AG20443 (cell line): ENCODE measurements at places on chromosomes 5 and 9.

DNA sequence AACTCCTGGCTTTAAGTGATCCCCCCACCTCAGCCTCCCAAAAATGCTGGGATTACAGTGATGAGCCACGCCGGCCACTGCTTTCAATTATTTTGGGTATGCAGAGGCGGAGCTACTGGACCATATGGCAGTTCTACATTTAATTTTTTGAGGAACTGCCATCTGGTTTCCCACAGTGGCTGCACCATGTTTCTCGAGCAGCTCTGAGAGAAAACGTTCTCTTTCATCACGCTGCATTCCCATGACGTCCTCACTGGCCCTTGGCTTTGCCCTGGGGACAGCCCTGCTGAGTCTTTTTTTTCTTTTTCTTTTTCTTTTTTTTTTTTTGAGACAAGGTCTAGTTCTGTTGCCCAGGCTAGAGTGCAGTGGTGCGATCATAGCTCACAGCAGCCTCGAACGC is 35.5 kb upstream of the GRHPR start:
- DNase-seq: no peak

DNA sequence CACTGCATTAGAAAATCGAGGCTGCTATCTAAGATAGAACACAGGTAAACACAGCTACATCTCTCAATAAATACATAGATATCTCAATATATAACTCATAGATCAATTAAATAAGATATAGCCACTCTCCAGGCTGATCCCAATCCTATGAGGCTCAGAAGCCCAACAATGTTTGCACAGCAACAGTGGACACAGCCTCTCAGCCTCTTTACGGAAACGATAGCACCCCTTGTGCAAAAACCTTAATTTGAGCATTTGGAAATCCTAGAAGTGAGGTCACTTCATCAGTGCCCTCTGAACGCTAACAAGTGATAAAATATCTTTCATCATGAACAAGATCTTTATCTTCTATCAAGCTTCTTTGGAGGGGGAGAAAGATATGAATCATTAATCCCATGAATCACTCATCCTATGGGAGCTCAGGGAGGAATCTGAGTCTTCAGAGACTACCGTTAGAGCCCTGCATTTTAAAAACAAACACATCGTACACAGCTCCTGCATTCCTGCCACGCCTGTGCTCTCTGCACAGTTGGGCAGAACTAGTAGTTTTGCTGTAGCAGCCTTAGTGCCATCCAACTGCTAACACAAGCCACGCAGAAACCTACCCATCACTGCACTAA is 71.4 kb downstream of the MED27 start:
- peak; percentile 30 for DNase-seq

GRCh38 chr5:85512896-85513295 is 1104.8 kb upstream of the COX7C start:
- no peak for DNase-seq

GRCh38 chr5:157459715-157460599 is at the start of gene NIPAL4:
Gene NIPAL4, plus strand, starts transcription at chr5:157460213. Its CDS starts 108 bp downstream, at chr5:157460321.
- DNase-seq: peak; percentile 50

- peak; percentile 45 for DNase-seq
Measured at GRCh38 chr9:117725426-117725887, 21.3 kb downstream of the TLR4 start.

- no peak for DNase-seq
Measured at GRCh38 chr5:141822144-141822543, 56.1 kb downstream of the PCDH1 start.

DNA sequence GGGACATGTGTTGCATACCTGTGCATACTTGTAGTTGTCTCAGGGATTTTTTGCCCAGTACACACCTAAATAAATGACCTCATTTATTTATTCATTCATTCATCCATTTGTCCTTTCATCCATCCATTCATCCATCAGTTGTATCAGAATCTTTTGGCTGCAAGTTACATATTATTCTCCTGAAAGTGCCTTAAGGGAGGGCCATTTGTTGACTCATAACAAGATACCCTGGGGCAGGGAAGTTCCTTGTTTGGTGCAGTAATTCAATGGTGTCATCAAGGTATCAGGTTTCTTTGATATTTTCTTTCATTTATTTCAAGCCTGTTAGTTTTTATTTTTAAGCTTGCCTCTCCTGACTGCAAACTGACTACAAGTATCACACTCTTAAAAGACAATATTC is 597.9 kb upstream of the TLE4 start:
- DNase-seq: peak; percentile 33

- DNase-seq: peak; percentile 32
Measured at GRCh38 chr5:173888473-173889131, 453 bp downstream of the CPEB4 start.

DNA sequence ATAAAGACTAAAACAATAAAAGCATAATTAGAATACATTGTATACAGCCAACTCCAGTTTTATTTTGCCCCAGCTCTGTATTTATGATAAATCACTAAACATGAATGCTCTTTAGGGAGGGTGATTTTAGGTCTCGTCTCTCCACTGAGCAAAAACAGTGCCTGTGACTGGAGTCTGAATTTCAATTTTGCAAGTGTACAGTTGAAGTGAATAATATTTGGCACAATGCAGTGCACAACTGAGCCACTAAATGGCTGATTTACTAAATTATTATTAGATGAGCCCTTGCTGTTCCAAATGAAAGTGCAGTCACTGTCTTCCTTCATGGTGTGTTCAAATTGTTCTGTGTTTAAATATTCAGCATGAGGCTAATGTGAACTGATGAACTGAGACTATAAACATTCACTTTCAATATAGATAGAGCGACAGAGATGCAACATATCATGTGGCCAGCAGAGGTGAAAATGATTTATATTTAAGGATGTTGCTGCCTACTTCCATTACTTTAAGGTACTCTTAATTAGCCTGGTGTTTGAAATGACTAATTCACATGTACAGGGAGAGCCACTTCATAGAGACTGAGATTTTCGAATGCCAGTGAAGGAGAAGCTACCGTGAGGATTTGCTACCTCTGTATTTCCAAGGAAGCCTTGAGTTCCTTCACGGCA is 375.1 kb downstream of the EBF1 start:
- DNase-seq: no peak

GRCh38 chr9:86978413-86978812 is 31.1 kb upstream of the GAS1 start:
- no peak for DNase-seq

DNA sequence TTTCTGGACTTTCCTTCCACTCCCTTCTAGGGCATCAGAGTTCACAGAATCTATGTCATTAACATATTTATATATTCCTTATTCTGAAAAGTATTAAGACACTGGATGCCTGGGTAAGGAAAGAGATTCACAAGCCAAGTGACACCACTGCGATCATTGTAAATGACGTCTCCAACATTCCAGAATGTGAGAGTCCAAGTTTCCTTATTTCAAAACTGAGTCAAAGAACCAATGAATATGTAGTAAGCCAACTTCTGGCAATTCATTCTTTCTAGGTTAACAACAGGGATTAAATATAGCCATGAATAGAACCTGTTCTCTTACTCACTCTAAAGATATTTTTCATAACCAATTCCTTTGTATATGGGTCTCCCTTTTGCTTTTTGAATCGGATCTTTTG is 18.1 kb downstream of the RAI14 start:
- DNase-seq: peak; percentile 73

DNA sequence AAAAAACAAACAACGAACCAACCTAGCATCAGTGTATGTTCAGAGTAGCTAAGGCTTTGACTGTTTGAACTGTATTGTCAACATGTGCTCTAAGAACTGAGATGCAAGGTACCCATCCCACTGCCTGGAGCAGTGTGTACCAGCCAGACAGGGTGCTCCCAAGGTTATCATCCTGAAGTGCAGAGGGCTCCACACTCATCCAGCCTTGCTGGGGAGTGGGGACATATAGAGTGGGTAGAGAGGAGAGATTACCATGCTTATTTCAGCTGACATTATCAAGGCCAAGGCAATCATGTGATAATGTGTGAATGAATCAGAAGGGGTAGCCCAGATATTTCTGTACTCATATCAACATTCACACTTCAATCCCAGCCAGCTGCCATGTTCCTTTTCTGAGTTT is 68.7 kb upstream of the ZNF622 start:
- DNase-seq: no peak

GRCh38 chr5:141872496-141873356 is 5.5 kb downstream of the PCDH1 start:
- DNase-seq: no peak

GRCh38 chr5:115461093-115461492 is 83.5 kb downstream of the FEM1C start:
- DNase-seq: no peak

GRCh38 chr5:164472165-164472564 is 966.7 kb downstream of the MAT2B start:
- DNase-seq: no peak

DNA sequence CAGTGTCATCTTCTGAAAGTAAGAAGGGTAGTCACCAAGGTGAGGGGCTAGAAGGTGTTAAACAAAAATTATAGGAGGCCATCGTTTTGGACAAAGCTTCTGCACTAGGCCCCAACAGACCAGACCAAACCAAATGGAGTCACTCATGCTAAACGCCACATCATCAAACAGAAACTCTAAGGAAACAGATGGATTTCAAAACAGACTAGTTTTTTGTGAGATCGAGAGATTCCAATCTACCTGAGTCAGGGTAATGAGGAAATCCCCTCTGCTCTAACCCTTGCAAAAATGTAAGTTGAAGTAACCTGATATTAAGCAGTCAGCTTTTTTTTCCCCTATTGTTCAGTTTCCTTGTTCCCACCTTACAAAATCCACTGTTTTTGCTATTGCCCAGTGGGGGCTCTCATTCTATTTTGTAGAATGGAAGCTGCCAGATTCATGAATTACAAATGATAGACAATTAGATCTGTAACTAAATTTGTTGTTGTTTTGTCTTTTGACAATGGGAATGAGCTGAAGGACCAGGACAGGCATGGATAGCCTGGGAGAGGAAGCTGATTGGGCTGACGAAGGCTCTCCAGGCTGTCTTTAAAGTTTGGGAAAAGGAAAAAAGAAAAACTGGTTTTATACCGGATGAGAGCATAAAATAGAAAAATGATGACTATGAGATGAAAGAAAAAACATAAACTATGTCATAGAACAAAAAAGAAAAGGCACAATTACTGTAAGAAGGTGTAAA is 94.7 kb upstream of the ADAMTSL1 start:
- no peak for DNase-seq

- DNase-seq: peak; percentile 47
Measured at GRCh38 chr9:116141864-116142561, 11.6 kb upstream of the PAPPA start.
